ENCODE measurements at places on chromosomes 6 and 20.
A peak's percentile ranks its signal among the peaks of the same experiment; 100 is the strongest.

- DNase-seq: no peak
These were observed 19.2 kb downstream of the FKBP1A start for GRCh38 chr20:1373614-1374013.

DNA sequence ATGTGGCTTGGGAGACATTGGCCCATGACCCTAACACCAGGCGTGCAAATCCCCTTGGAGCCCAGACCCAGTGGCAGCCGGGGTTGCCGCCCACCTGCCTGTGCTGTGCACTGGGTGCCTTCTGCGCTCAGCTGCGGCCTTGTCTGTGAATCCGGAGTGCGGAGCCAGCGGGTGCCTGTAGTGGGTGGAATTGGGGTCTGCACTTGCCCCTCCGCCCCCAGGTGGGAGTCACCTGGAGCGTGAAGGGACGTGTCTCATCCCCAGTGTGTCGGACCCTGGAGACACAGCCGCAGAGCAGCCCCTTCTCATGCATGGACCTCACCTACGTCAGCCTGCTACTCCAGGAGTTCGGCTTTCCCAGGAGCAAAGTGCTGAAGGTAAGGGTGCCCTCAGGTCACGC is 22.9 kb upstream of the PYGB start:
- DNase-seq: no peak

DNA sequence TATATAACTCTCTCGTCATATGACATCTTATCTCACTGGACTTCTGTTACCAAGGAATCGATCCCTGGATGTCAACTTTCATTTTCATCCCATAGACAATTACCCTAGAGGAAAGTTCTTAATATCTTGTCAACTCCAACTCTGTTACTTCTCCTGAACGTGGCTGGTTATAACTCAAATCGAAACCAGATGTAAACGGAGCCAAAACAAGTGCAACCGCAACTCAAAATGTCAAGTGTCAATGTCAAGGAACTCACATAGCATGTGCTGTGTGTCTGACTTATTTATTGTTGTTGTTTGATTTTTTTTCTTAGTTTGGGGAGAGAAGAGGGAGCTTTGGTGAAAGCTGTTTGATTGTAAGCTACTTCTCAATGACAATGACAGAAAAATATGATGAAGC is 108.6 kb downstream of the VIP start:
- DNase-seq: no peak

DNA sequence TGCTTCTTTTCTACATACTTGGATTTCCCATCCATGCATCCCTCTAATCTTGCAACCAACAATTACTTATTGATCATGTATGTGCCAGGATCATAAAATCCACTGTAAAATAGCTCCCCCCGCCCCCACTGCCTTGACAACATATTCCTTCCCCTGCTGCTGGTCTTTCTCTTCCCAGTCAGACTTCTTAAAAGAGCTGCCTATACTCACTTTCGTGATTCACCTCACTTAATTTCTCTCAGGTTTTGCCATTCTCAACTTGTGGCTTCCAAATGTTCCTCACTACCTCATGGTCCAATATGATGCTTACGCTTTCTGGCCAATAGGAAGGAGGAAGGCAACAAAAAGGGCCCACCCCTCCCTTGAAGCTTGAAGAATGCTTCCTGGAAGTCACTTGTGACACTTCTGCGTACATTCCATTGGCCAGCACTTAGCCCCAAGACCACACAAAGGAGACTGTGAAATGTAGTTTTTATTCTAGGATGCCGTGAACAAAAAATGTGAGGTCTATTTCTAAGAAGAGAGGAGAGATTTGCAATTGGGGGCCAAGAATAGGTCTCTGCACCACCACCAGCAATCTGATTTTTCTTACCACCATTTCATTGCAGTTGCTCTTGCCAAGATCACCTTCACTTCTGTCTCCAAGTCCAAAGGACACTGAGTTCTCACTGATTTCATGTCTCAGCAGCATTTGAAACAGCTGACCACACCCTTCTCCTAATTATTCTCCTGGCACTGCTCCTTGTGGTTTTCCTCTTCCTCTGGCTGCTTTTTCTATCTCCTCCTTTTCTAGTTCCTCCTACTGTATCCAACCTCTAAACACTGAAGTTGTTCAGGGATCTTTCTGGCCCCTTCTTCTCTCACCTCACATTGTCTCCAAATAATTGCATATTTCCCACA is 30.8 kb downstream of the CD164 start:
- no peak for DNase-seq

GRCh38 chr6:114007516-114007915 is 36.6 kb upstream of the HDAC2 start:
- no peak for DNase-seq

- DNase-seq: peak; percentile 65
These were observed 1.2 kb upstream of the ARFGEF3 start for GRCh38 chr6:138160329-138161087.

DNA sequence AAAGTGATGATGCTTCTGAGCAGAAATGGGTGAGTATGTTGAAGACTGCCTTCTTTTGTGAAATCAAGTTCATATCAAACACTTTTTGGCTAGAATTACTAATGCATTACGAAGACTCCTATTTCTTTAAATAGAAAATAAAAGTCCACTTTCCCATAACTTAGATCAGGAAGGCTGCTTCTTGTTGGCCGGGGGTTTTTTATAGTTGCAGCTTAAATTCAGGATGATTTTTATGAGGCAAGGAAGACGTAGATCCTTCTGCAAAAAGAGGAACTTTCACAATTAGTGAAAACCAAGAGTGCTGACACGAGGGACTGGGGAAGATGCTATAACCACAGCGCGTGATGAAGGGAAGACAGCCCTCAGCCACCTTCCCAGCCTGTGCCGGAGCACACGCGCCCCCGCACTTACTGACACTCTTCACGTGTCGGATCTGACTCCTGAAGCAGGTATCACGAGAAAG is 206.1 kb upstream of the PRDM1 start:
- DNase-seq: no peak

DNA sequence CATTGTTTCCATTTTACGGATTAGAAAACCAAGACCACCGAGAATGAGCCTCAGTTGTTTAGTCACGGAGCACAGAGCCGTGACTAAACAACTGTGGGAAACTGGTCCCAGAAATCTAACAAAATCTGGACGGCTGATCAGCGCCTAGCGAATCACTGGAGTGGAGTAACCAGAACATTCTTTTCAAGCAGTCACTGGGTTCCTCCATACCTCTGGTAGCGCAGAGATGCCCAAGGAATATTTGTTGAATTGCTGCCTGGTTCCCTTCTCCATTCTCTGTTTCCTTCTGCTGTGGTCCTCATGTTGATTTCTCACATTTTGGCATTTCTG is 62.0 kb downstream of the GPX5 start:
- peak; percentile 70 for DNase-seq

GRCh38 chr20:19969106-19969505 is 48.1 kb upstream of the NAA20 start:
- DNase-seq: no peak

DNA sequence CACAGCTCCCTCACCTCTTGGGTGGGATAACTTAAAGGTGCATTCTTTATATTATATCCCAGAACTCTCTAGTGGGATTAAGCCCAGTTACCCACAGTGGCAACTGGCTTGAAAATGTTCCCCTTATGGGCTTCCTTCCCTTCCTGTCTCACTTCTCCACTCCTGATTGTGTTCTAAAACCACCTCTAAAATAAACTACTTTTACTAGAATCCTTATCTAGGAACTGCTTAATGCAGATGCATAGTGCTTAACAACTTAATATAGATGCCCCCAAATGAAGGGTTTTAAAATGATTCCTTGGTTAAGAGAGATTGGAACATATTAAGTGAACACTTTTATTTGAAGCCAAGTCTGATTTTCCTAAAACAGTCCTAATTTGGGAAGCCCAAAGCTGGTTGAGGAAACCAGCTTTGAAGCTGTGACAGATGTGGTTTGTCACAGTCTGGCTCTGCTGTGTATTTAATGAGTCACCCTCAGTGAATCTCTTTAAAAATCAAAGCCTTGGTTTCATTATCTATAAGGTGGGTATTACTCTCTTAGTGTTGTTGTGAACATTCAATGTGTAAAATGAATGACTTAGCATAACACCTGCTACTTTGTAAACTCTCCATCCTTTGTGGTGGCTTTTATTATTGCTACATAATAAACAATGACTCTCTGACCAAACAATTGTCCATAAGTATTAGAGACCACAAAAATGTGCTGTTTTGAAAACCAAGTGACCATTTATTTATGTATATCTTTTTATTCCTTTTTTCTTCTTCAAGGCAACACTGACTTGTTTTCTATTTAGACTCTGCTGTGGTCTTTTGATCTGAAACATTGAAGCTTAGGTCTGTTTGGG is 24.4 kb downstream of the PLCB1 start:
- DNase-seq: no peak

DNA sequence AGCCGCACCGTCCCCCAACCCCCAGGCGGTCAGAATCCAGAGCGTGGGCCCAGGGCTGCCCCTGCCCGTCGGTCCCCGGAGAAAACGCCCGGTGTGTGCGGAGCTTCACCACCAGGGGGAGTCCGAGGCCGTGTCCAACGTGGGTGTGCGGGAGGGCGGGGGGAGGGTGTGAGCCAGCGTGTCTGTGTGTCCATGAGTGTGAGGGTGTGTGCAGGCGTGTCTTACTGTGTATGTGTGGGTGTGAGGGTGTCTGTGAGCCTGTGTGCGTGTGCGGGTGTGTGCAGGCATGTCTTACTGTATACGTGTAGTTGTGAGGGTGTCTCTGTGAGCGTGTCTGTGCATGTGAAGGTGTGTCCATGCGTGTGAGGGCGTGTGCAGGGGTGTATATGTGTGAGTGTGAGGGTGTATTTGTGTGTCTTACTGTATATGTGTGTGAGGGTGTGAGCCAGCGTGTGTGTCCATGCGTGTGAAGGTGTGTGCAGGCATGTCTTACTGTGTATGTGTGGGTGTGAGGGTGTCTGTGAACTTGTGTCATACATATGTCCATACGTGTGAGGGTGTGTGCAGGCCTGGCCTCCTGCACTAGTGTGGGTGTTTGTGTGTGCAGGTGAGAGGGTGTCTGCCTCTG is 24.6 kb upstream of the GATA5 start:
- DNase-seq: peak; percentile 60

DNA sequence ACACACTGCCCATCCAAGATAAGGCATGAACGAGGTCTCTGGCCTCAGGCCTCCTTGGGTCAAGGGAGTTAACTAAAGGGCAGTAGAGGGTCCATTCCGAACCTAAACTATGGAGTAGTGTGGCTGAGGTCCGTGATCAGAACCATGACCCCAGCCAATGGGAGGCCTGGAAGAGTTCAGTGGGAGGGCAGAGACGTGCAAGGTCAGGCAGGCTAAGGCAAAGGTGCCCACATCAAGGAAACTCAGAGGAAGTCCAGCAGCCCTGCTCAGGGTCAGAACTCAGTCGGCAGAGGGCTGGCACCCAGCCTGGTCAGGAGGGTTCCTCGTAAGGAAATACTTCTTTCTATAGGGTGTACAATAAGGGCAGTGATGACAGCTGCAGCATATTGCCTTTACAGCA is 152.2 kb downstream of the SOD2 start:
- no peak for DNase-seq

DNA sequence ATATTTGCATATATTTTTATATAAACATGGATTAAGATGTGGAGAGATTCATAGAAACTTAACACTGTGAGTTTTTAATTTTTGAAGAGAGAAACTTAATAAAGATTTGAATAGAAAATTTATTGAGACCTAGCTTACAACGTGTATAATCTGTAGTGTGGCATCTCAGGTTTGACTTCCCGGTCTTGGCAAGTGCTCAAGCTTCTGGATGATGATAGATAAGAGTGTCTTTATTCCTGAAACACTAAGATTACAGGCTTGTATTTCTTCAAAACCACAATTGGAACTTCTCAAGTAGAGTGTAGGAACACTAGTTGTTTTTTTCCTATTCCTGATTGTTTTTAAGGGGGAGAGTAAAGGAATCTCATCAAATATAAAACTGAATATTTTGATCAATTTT is 64.6 kb upstream of the NOTCH4 start:
- no peak for DNase-seq

- no peak for DNase-seq
These were observed 14.2 kb upstream of the BNIP5 start for GRCh38 chr6:36350681-36351571.

DNA sequence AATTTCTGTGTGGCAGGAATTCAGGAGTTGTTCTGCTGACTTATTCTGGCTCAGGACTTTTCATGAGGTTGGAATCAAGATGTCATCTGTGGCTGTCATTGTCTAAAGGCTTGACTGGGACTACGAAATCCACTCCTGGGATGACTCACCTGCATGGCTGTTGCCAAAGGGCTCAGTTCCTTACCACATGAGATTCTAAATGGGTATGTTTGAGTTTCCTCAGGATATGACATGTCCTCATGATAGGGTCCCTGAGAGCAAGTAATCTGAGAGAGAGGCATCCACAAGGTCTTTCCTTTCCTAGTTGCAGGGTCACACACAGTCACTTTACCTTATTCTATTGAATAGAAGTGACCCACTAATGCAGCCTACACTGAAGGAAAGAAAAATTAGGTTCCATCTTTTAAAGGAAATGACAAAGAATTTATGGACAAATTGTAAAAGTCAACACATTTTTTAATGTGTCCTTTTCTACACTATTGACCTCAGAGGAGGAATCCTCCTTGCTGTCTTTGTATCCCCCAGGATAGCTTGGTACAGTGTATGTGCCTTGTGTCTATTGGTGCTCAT is 1025.0 kb upstream of the GJE1 start:
- DNase-seq: no peak

DNA sequence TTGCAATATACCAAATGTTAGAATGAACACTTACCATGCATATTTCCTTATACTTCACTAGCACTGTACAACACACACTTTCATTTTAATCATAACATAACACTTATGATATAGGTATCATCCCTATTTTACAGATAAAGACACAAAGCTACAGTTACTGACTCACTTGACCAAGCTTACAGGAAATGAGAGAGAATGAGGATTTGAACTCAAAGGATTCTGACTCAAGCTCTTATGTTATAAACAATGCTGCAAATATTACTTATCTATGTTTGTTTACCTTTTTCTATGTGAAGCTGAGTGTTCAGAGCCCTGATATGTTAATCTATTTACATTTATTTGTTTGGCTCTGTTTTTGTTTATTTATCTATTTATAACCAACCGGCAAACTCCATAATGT is 245.4 kb downstream of the PTPRK start:
- DNase-seq: no peak

- DNase-seq: no peak
These were observed 31.8 kb downstream of the CEBPB start for GRCh38 chr20:50222309-50223038.

- no peak for DNase-seq
These were observed 49.0 kb downstream of the MDGA1 start for GRCh38 chr6:37648465-37649330.

DNA sequence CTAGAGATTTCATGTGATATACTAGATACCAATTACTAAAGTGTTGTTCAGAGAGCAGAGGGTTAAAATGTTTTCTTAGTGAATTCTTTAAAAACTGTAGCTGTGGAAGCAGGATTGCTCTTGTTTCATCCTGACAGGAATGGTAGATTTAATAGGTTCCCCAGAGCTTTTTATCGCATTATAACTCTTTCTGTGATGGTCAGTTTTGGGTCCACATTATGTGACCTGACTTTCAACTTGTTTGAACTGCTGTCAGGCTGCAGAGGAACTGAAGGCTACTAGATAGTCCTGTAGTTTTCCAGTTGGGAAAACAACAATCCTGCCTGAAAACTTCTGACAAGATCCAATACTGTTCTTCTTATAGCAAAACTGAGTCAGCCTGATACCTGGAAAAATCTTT is 329.3 kb upstream of the FLRT3 start:
- DNase-seq: no peak

- DNase-seq: no peak
These were observed 137.0 kb downstream of the IMPG1 start for GRCh38 chr6:75935473-75935793.
